Right ventricle myocardium superior (tissue), 1 donor: ENCODE measurements at places on chromosomes 13 and 19.
A peak's percentile ranks its signal among the peaks of the same experiment; 100 is the strongest.

DNA sequence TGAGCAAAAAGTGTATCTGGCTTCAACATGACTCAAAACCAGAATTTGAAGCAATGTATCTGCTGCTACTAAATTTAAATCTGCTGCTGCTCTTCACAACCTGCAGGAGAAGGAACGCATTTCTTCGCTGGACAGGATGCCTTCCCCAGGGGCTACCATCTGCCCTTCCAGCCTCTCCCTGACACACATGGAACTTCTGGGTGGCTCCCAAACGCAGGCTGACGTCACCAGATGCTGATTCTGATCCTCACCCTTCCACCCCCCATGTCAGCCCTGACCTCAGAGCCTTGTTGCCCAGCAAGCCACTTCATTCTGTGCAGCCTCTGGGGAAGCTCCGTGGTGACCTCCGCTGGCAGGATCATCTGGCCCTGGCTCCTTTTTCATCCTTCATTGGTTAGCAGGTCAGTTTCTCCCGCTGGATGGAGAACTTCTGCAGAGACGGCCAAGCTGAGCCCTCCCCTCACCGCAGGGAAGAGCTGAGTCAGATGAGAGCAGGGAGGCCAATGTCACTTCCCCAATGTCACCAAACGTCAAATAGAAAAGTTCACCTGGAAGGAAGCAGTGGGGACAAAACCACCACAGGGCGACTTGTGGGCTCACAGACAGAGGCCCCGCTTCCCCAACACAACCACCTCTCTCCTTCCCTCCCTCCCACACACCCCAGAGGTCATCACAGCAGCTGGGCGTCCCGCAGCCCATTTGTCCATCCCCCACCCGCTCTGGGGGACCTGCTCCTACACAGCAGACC is 14.0 kb upstream of the RAB20 start:
- peak; percentile 54 for DNase-seq

- DNase-seq = no peak
These were observed 862.6 kb downstream of the DIAPH3 start for GRCh38 chr13:59301174-59301567.

DNA sequence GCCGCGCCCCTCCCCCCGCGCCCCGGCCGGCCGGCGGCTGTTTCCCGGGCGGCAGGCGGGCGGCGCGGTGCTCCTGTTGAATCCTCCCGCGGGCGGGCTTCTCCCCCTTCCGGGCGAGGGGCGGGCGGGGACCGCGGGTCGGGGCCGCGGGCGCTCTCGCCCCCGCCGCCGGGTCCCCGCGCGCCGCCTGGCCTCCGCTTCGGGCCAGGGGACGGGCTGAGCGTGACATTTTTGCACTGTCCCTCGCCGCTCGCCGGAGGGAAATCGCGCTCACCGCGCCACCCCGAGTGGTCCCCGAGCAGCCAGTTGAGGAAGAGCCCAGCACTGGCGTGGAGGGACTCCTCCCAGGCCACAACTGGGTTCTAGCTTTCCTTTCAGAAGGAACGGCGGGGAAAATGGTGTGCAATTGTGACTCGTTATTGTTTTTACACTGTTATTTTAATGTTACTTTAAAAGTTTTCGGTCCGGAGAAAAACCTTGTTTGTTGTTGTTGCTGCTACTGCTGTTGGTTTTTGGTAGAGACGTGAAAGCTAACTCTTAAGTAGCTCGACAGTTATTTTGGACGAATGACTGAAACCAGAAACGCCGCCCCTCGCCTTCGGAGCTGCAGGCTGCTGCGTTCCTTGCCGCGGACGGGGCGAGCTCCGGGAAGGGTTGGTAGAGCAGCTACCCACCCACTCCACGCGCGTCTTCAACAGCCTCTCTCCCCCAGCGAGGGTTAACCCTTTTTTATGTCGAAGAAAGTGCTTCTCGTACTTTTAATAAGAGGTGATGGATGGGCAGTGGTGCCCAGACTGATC is 959 bp downstream of the PDS5B start:
- DNase-seq = peak; percentile 78

- no peak for DNase-seq
These were observed 35.8 kb upstream of the GRTP1 start for GRCh38 chr13:113399755-113400149.

GRCh38 chr13:113080901-113081521 is 24.6 kb upstream of the F7 start:
- DNase-seq = peak; percentile 32

- DNase-seq = no peak
These were observed 319.5 kb upstream of the OBI1 start for GRCh38 chr13:78978381-78978998.

DNA sequence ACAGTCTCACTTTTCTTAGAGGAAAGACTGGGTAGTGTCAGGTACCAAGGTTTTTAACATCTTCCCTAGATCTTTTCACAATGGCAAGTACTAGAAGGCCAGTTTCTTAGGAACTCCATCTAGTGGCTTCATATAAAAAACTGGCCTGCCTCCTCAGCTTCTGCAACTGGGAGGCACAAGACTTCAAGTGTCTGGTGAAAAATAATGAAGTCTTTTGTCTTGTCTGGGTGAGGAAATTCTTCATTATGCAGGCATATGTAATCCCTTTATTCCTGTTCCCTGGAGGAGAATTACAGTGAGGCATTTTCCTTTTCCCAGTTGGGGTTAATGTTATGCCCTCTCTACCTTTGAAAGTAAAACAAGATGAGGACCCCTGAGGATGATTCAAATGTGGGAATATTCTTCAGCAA is 300.5 kb downstream of the NALCN start:
- DNase-seq = no peak

GRCh38 chr13:99071666-99072065 is 93.8 kb upstream of the DOCK9 start:
- DNase-seq = no peak

DNA sequence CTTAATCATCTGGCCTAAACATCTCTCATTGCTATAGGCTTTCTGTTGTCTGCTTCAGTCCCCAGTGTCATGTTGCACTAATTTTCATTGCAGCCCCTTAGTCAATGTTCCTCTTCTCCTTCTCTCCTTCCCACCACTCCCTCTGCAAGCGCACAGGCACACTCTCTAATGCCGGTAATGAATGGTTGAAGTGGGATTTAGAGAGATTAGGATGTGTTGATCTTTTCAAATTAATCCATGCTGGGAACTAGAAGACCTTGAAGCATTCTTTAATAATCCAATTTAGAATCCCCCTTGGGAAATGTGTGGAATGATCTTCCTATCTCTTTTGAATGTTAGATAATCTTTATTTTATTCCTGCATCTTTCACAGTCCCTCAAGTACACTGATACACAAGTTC is 33.2 kb upstream of the NDFIP2 start:
- no peak for DNase-seq

- no peak for DNase-seq
These were observed 15.2 kb upstream of the TLE6 start for GRCh38 chr19:2962018-2962670.

DNA sequence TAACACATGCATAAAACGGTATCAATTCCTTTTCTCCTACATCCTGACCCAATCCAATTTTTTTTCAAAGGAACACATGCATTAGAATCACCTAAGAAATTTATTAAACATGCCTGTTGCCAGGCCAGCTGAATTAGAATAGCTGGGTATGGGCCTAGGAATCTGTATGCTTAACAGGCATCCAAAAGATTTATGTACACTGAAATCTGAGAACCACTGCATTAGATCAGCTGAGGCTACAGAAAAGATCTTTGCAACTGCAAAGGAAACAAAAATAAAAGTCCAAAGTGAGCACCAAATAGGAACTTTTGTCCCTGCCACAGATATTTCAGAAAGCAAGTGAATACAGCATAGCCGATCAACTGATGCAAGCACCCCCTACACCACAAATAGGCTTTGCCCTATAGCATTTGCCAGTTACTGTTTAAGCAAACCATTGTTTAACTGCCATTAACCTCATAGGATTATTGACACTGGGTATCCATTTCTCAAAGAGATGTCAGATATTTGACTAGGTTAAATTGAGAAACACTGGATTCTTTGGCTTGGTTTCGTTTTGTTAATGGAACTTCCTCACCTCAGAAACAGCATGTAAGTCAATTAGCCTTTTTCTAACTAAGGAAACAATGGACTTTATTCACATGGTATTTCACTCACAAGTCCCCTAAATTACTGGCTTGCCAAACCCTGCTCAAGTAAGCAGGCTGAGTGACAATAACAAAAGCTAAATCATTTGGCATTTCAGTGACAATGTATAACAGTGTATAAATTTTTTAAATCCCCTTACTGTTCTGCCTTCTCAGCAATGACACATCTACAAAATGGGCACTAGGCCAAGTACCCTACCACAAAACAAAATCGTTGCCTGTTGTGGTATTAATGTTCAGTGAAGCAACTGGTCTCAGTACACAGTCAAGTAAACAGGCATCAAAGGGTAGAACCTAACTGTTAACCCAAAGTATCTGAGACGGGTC is 67.8 kb downstream of the SUCLA2 start:
- no peak for DNase-seq

DNA sequence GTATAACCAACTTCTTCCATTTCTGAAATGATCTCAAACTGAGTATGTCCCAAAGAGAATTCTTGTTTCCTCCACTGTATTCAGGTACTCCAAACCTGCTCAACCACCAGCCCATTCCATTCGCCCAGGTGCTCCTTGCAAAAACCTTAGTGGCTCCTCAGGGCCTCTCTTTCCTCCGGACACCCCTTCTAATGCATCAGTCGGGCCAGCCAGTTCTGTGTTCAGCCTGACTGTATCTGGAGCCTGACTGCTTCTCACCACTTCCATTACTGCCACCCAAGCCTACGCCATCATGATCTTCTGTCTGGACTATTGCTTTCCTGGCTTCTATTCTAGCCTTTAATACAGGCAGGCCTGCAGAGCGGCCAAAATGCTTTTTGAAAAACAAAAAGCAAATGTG is 1.5 kb downstream of the PHF11 start:
- no peak for DNase-seq

DNA sequence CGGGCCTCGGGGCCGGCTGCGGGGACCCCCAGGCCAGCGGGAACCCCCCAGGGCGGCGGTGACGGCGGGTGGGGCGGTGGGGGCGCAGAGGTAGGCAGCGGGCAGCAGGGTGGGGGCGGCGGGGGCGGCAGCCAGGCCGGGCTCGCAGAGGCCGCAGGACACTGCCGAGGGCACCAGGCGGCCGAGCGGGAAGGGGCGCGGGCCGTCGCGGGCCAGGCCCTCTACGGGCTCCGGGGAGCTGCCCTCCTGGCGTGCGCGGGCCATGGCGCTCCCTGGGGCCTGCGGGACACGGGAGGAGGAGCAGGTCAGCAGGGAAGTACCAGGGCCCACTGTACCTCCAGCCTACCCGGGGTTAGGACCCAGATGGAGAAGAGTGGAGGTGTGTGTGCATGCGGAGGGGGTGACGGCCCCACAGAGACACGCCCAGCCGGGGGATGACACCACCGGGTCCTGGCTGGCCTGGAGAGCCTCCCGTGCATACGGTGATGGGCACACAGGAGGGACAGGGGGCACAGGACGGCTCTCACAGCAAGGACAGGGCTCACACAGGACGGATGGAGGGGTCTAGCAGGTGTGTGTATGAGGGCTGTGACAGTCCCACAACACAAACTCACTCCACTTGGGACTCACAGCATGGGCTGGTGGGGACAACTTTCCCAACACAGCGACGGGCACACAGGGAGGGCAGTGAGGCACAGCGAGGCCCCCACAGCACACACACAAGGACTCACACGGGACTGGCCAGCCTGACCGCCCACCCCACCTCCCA is 2.6 kb downstream of the BBC3 start:
- peak; percentile 69 for DNase-seq

DNA sequence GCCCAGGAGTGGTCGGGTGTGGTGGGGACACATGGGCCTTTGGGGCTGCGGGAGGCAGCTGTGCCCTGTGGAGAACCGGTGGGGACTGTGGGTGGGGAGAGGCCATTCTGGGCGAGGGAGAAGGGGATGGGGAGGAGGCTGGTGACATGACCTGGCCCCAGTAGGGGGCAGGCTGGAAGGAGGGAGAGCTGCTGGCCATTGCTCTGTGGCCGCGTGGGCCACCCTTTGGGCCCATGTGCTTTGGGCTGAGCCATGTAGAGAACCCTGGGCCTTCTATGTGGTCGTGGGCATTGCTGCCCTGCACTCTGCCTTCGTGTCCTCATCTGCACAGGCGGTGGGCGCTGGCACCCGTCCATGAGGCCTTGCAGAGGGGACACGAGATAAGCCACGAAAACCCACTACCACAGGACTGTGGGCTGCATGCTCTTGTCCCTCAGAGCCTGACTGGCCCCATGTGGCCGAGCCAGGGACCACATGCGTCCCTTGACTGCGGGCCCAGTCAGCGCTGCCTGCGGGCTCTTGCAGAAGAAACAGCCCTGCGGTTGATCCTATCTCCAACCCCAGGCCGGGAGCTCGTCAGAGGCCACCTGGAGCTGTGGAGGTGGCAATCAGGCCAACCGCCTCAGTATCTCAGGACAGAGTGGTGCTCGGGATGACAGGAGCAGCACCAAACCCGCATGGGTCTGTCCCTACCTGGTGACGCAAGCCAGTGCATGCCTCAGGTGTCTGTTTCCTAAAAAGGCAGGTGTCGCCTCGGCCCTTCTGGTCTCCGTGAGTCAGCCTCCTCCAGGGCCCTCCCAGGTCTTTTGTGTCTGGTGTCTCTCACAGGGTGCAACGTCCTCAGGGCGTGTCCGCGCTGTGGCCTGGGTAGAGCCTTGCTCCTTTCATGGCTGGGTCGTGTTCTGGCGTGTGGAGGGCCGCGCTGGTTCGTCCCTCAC is 14.3 kb downstream of the FZR1 start:
- DNase-seq = no peak

DNA sequence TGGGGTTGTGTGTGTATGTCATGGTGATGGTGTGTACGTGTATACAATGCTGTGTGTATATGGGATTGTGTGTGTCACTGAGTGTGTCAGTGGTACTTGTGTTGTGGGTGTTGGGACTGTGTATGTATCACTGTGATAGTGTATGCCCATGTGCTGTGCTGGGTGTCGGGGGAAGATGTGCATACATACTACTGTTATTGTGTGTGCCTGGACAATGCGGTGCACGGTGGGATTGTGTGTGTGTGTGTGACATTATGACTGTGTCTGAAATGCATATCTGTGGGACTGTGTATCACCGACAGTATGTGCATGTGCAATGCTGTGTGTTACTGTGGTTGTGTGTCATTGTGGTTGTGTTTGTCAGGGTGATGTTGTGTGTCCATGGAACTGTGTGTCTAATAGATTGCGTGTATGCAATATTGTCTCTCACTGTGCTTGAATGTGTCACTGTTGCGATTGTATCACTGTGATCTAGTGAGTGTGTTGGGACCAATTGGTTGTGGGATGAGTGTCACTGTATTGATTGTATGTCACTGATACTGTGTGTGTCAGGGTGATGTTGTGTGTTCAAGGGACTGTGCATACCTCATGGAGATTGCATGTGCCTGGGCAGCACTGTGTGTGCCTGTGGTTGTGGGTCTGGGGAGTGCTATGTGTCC is 11.0 kb upstream of the BBC3 start:
- no peak for DNase-seq

- no peak for DNase-seq
These were observed 9.6 kb downstream of the TINCR start for GRCh38 chr19:5558101-5558621.

DNA sequence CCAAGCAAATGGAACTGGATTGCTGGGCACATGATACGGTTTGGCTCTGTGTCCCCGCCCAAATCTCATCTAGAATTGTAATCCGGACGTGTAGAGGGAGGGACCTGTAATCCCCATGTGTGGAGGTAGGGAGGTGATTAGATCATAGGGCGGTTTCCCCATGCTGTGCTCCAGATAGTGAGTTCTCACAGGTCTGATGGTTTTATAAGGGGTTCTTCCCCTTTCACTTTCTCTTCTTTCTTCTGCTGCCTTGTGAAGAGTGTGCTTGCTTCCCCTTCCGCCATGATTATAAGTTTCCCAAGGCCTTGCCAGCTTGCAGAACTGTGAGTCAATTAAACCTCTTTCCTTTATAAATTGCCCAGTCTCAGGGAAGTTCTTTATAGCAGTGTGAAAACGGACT is 32.6 kb upstream of the MTIF3 start:
- DNase-seq = no peak

GRCh38 chr19:9782338-9782737 is 13.8 kb upstream of the ZNF846 start:
- no peak for DNase-seq
